LoVo (cell line): ENCODE measurements at places on chromosomes 2 and 18.

DNA sequence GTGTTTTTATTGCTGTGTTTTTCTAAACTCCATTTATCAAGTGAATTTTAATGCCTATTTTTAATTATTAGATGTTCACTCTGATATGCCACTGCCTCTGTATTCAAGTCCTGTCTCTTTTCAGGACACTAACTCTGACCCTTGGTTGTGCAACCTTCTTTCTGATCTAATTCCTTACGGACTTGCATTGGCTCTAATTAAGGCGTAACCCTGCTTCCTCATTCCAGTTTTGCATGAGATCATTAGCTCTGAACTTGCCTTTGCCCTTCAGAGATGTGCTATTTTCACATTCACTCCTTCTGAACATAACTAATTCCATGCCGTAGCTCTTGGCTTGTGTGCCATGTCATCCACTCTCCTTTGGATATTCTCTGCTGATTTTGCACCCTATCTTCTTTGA is 162.5 kb upstream of the TMEFF2 start:
- no peak for DNase-seq

DNA sequence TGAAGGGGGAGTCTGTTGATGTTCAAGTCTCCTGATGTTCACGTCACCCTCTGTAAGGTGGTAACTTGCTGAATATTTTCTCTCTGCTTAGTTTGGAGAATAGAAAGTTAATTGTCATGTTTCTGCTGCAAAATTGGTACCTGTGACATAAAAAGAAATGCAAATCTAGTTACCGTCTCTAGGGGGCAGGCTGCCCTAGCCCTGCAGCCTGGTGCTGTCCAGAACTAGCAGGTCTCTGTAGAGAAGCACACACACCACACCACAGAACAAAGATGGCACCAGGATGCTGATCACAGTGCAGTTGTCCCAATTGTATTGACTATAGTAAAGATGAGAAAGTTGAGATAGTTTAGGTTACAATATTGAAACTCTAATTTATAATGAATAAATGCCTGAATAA is 47.0 kb downstream of the SLC9A4 start:
- DNase-seq = peak; percentile 20

- DNase-seq = no peak
Measured at GRCh38 chr18:6269660-6270332, 144.9 kb downstream of the L3MBTL4 start.

- no peak for DNase-seq
Measured at GRCh38 chr2:47243596-47244323, 88.7 kb upstream of the STPG4 start.

GRCh38 chr2:26457695-26458364 is 20.1 kb downstream of the OTOF start:
- DNase-seq = no peak

DNA sequence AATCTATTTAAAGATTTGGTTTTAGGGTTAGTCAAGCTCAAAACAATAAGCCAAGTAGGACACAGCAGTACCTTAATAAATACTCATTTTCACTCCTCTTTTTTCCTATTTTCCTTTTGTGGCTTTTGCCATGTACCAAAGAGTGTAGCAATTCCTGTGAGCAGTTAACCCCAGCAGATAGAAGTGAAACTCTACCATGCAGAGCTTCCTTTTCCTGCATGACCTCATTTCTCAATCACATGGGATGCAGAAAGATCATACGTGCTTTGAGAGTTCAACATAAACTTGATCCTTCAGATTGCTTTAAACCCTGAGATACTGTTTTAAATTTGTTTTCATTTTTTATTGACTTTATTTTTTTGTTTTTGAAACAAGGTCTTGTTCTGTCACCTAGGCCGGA is 99.1 kb upstream of the ARHGAP15 start:
- DNase-seq = no peak

DNA sequence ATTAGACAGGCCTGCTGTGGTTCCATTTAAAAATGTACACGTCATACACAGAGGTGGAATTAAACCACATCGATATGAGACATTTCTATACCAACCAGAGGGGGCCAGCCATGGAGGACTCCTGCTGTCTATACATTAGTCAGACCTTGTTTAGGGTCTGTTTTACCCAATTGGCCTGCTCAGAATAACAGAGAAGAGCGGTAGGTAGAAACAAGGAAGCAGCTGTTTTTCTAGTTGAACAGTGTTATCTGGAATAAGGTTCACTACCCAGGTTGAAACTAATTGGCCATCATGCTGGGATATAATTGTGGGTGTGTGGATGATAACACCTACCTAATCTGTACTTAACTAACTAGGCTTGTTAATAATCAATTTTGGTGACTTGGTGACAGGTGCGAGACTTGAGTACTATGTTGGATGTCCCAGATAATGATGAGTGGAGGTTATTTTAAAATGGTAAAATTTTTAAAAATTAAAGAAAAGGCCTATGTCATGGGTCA is 47.5 kb downstream of the RHBDD1 start:
- no peak for DNase-seq

DNA sequence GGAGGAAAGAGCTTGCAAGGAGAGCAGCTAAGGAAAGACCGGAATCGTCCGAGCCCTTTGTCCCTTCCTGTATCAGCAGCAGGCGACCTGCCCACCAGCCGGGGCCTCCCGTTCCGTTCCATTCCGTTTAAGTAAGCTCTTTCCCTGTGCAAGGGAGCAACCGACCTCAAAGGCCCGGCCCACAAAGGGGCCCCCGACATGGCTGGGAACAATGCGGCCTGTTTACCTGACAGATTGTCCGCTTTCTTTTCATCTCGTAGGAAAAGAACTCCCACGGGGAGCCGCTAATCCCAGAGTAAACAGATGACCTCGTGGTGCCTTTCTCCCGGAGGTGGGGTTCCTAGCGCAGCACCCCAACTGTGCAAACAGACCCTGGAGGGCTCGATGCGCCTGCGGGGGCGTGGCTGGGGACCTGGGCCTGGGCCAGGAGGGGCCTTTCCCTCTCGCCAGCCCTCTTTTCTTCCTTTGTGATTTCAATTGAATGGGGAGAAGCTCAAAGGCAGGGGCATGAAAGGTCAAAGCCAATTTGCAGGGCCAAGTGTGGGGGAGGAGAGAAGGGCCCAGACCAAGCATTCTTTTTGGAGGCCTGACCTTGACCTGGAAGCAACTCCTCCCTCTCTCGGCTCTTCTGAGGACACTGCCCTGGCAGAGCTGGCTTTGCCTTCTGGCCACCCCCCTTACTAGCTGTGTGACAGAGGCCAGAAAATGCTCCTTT is 120.2 kb downstream of the INHBB start:
- DNase-seq = no peak

DNA sequence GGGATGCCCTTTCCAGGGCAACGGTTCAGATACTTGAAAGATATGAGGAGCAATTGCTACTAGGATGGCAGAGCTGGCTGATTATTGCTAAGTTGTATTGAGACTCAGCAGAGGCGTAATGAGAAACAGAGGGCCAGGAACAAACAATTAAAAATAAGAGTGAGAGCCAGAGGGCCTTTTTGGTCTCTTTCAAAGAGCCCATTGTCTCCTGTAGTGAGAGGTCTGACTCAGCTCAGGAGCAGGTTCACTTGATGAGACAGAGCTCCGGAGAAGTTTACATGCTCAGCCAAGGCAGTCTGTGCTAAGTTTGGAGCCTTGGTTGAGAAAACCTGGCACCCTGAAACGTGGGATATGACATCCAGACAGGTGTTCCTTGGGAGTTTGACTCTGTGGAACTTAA is 303.9 kb upstream of the DLGAP1 start:
- DNase-seq = no peak

DNA sequence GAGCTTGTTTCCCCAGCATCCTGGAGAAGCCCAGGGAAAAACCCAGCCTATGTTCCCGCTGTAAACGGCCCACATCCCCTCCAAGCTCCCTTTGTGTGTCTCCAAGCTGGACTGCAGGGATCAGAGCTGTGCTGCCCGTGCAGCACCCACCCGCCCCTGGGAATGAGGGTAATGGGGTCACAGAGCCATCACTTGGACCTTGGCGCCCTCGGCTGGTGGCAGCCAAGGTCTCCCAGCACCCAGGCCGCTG is 670 bp upstream of the INPP5D start:
- DNase-seq = no peak

DNA sequence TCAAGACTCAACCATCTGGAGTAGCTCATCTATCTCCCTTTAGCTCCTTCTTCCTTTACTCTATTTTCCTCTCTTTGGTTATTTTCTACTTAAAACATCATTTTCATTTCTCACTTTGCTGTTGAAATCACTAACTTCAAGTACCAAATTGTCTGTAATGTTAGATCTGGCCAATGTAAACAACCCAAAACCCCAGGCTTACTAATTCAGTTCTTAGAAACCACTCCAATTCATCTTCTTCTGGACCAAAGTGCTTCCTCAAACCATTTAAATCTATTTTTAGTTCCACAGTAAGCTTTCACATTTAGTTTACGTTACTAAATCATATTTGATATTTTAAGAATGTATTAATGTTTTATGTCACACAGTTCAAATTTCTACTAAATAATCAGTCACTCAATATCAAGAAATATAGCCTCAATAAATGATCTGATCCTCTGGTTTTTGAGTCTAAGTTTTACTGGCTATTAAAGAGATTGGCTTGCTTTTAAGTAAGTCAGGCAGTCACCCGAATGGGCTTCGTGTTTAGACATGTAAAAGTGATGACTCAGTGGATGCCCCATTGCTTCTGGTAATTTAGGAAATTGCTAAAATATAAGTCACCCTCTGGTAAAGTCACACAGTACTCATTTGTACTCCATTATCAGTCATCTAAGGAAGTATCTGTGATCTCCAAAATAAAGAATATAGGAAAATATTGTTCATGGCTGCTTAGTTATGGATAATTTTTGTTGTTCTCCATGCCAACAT is 527.2 kb upstream of the SOX11 start:
- no peak for DNase-seq

GRCh38 chr2:183255411-183255810 is 131.2 kb downstream of the NUP35 start:
- DNase-seq = no peak
